ENCODE measurements at places on chromosomes 6 and 20.

- no peak for DNase-seq
These were observed 9.0 kb downstream of the NKAIN2 start for GRCh38 chr6:123812621-123813020.

- DNase-seq, result no peak
These were observed 5.2 kb downstream of the TENT5A start for GRCh38 chr6:81747327-81747726.

- DNase-seq, result no peak
These were observed 101.5 kb downstream of the SYCP2 start for GRCh38 chr20:59831916-59832270.

- peak; percentile 89 for DNase-seq
These were observed 256.5 kb upstream of the RREB1 start for GRCh38 chr6:6851059-6851948.

DNA sequence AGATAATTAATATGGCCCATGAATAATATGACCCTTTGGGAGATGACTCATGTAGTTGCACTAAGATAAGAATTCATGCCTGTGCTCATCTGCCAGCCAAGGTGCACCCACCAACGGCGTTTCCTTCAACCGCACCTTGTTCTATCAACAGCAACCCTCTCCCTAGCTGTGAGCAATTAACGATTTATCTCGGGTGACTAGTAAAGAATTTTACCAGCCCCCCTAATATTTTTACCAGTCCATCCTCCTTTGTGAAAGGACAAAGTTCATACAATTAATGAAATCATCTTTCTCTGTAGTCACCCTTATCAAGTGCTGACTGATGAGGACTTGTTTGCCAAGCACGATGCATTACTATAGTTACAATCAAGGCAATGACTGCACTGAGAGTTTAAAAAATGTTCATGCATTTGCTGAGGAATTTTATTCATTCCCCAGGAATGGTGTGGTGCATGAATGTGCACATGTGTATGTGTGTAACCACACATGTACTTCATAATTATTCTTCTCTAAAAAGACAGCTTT is 118.7 kb downstream of the SMOC2 start:
- DNase-seq, result no peak

Data from SHP77 (cell line).